Motor neuron (in vitro differentiated cells): ENCODE measurements at places on chromosomes 12 and 14. TPM values are rescaled to one million over a fixed set of nuclear protein-coding genes. Genes with fewer than 3 reads are reported as not detected.

- ATAC-seq, result peak; percentile 83
These were observed 33.4 kb downstream of the FNTB start for GRCh38 chr14:65019944-65020566.

The POTEG gene
- 0.08 and 0.09 TPM in 2 replicates for total RNA-seq

DNA sequence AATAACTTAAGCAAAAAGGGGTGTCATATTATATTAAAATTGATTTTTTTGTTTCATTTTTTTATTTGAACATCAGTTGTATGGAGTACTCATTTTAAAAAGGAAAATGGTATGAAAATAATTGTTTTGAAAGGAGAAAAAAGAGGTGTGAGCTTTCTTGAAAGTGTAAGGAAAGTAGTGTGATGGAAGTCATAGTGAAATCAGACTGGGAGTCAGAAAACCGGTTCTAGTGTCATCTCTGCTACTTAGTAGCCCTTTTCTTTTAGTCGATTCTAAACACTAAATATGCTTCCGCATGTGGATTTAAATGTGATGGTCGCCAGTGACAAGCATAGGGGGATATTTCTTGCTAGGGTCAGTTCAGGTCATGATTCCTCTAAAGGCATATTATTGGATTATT lies 1.8 kb upstream of the DYRK2 start:
- no peak for ATAC-seq

DNA sequence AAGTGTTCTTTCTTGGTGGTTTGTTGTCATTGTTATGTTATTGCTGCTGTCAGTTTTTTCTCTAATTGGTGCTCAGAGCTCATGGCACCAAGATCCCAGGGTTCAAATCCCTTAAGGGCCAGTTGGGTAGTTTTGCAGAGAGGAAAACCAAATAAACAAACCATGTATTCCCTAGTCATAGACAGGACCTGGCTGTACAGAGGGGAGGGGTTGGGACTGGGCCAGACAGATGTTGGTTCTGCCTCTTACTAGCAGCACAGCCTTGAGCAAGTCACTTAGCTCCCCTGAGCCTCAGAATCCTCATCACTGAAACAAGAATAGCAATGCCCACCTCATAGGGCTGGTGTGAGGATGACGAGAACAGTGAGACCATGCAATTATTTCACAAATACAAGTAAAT lies 53.4 kb downstream of the LTBP2 start:
- ATAC-seq, result no peak

- ATAC-seq, result no peak
These were observed 2.0 kb upstream of the EMP1 start for GRCh38 chr12:13194401-13195110.

GRCh38 chr14:56207626-56208292 lies 89.5 kb downstream of the PELI2 start:
- no peak for ATAC-seq

- ATAC-seq, result no peak
These were observed 160.8 kb upstream of the KRR1 start for GRCh38 chr12:75672200-75672599.

- ATAC-seq, result no peak
These were observed 191.4 kb downstream of the FOXA1 start for GRCh38 chr14:37403626-37404025.

DNA sequence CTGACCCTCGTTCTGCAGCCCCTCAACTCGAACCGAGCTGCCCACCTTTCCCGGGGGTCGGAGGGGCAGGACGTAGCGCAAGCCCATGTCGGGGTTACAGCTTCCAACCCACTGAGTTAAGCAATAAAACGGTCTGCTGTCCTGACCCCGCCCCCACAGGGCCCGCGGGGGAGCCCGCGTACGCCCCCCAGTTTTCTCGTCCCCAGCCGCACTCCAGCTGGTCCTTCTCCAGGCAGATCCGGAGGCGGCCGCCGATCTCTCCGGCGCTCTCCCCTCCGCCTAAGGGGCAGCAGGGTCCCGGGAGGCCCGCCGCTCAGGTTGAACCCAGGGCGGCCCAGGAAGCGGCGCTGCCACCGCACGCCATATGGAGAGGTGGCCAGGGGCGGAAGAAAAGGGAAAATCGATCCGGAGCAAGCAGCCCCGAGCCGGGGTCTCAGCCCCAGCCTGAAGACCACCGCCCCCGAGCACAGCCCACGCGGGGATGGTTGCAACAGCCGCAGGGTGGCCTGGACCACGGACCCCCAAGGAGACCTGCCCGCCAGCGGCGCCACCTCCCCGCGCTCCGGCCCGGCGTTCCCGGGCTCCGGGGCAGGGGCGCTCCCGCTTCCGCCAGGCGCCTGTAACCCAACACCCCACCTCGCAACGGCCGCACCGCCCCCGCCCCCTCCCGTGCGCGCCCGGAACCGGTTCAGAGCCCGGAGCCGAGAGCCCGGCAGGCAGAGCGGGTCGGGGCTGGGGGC lies 760 bp downstream of the ACTN1 start:
- ATAC-seq, result peak; percentile 27

- ATAC-seq, result no peak
These were observed 146.6 kb downstream of the TGFB3 start for GRCh38 chr14:75835156-75835725.

The SLC2A14 gene
- 0.98 and 1.3 TPM in 2 replicates for total RNA-seq

The VWF gene
- 0.45 and 0.79 TPM in 2 replicates for total RNA-seq

DNA sequence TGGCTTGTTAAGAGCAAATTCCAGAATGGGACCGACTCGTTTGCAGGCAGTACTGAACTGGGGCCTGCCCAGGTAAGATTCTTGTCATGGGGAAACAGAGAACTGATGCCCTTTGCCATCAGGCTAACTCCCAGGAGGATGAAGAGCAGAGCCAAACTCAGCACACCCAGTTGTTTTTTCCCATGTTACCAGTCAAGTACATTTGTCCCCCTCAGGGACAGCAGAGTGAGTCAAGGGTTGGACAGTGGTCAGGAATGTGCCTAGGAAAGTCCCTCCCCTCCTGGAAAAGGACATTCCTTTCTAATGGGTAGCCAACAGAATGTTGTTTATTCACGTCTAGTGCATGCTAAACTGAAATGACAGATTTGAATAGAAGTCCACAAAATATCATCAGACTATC lies 1.6 kb downstream of the ART4 start:
- ATAC-seq, result no peak

The PRB4 gene
- total RNA-seq, result 15.1 and 15.8 TPM in 2 replicates

DNA sequence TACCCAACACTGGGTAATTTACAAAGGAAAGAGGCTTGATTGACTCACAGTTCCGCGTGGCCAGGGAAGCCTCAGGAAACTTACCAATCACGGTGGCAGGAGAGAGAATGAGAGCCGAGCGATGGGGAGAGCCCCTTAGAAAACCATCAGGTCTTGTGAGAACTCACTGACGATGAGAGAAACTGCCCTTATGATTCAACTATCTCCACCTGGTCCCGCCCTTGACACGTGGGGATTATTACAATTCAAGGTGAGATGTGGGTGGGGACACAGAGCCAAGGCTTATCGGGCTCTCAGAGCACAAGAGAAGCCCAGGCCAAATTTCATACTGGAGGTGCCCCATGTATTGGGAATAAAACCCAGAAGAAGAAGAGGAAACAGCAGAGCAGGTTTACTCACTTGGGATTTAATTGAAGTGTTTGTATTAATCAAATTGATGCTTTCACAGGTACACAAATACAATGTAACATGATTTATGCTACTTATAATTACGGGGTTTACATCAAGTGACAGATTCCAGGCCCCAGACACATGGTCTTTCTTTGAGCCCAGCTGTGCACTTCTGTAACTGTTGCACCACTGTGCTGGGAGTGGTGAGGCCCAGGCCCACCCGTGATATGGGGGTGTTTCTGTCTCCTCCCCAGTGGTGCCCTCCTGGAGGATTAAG lies 8.2 kb upstream of the CCDC85C start:
- no peak for ATAC-seq

The TAS2R43 gene
- 0.78 and 1.4 TPM in 2 replicates for total RNA-seq

GRCh38 chr12:81627336-81628189 lies 131.6 kb downstream of the PPFIA2 start:
- no peak for ATAC-seq

- no peak for ATAC-seq
These were observed 163.8 kb upstream of the LMNTD1 start for GRCh38 chr12:25716842-25717241.

- ATAC-seq, result no peak
These were observed 73.3 kb downstream of the RASSF8 start for GRCh38 chr12:26031827-26032226.

DNA sequence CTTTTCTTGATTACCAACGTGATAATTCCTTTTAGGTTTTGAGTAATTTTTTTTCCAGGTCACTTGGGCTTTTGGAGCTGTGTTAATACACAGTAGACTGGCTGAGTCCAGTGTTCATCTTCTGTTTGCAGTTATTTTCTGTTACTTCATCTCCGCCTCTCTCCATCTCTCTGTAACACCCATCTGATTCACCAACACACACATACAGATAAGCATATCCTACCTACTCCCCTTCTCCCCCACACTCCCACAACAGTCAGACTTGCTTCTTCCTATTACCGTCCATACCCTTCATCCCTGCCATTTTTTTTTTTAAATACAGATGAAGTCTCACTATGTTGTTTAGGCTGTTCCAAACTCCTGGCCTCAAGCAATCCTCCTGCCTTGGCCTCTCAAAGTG lies 72.7 kb upstream of the MANSC4 start:
- ATAC-seq, result no peak

DNA sequence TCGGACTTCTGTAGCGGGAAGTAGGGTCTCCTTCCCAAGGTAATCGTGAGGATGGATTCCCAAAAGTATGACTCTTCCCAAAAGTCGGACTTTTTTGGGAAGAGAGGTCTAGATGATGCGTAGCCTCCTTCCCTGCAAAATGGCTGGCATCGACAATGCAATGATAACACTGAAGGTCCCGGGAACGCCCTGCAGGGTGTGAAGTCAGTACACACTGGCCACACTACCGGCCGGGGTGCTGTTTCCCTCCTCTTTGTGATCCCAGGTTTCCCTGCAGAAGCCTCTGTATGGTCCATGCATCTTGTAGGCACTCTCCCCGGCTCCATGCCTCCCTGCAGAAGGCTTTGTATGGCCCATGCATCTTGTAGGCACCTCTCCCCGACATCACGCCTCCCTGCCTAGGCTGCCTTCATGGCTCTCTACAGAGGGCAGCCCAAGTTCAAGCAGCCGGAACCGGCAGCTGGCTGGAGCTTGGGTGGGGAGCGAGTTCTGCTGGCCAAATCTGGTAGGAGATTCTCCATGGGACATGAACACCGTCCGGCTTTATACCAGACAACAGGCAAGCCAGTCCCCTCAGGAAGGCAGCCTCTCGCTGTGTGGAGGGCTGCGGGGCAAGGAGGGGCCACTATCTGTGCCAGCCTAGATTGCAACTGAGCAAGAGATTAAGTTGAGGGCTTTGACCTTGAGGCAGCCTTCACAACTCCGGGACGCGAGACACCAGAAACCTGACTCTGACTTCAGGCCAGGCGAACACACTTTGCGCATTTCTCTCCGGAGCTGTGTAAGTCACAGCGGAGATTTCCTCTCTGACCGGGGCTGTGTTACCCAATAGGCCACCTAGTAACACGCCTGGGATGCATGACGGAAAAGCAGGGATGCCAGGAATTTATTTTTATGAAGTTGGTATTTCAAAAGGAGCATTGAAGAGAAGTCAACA lies 23.5 kb downstream of the FZD10 start:
- no peak for ATAC-seq

The PELI2 gene
- total RNA-seq, result 7.1 and 8.3 TPM in 2 replicates

DNA sequence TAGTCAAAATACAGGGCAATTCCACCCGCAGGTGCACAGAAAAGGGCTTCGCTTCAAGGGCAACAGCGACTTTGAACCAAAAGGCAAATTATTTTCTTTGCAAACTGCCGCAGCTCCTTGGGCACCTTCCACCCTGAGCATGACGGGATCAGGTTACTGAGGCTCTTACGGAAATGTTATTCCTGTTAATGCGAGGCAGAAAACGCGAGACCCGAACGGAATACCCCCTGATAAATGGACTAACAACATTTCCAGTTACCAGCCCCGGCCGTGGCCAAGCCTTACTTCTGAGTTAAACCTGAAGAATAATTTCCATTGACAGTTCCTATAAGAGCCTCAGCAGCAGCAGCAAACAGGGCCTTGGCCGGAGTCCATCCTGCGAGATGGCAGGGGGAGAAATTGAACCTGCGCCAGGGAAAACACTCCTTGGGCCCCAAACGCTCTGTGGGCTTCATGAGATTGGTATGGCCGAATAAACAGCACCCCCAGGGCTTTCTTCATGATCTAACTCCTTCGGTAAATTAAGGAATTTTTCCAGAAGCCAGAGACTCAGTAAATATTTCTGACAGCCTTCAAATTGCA lies 70.0 kb upstream of the DICER1 start:
- no peak for ATAC-seq

The REC8 gene
- total RNA-seq, result 14.1 and 16.1 TPM in 2 replicates

The LYZ gene
- total RNA-seq, result 0.93 TPM in 1 of 2 replicates, not detected in the other

GRCh38 chr14:61608245-61609165 lies 86.8 kb upstream of the HIF1A start:
- peak; percentile 80 for ATAC-seq

DNA sequence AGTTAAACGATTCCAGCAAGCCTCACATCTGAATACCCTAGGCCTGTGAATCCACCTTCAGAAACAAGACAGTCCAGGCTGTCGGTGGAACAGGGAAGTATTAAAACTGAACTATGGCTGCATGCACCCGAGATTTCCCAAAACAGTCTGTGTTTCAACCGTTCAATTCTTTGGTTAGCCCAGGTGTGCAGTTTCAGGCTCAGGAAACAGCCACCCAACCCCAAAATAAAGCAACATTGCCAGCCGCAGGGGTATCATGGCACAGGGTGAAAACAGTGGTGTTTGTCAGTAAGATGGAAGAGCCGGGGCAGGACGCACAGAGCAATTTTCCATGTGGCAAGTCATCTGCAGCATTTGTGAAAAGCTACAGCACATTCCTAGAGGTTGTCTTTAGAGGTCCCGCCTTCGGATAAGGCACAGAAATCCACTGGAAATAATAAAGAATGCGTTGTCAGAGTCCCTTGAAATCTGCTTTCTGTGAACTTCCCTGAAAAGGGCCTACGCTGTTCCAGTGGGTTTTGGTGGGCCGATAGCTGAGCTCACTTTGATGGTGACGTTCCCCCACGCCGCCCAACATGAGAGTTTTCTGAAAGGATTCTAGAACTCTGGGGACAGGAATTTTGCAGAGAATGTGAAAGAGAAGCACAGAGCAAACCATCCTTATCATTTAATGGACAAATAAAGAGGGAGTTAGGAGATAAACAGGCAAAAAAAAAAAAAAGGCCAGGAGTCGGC lies 84.9 kb downstream of the BCL11B start:
- ATAC-seq, result no peak

- no peak for ATAC-seq
These were observed 188.1 kb downstream of the ANO4 start for GRCh38 chr12:100982511-100983183.

The GLS2 gene
- total RNA-seq, result 1.0 and 1.4 TPM in 2 replicates

DNA sequence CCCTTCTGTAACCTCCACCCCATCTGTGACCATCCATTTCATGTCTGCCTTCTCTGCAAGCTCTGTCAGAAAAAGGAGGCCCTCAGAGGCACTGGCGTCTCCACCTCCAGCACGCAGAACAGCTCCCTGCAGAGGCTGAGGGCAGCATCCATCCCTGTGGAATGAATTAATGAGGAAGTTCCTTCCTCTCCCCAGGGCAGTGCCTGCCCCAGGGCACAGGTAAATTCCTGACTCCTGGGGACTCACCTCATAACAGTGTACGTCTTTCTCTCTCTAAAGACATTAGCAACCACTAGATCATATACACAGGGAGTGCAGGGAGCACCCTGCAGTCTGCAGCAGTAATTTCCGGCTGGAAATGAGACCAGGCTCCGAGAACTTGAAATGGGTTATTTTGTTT lies 155.0 kb upstream of the TMEM132C start:
- ATAC-seq, result no peak

- ATAC-seq, result no peak
These were observed 16.3 kb upstream of the NAV3 start for GRCh38 chr12:77814386-77814785.

The ALDH1L2 gene
- total RNA-seq, result 21.5 and 22.0 TPM in 2 replicates

The FGF23 gene
- total RNA-seq, result 0.09 and 0.13 TPM in 2 replicates
